DND-41 (cell line): ENCODE measurements at places on chromosomes 3 and 15.

GRCh38 chr3:116776880-116777785 lies 67.6 kb downstream of the TUSC7 start:
- DNase-seq: no peak

- no peak for DNase-seq
These were observed 140.0 kb downstream of the MEIS2 start for GRCh38 chr15:36960179-36960946.

- no peak for DNase-seq
These were observed 141.0 kb downstream of the NSMCE3 start for GRCh38 chr15:29128671-29129070.

GRCh38 chr3:111979434-111980038 lies 710 bp downstream of the ABHD10 start:
- DNase-seq: no peak

GRCh38 chr3:141844108-141844507 lies 32.3 kb upstream of the ATP1B3 start:
- DNase-seq: no peak

DNA sequence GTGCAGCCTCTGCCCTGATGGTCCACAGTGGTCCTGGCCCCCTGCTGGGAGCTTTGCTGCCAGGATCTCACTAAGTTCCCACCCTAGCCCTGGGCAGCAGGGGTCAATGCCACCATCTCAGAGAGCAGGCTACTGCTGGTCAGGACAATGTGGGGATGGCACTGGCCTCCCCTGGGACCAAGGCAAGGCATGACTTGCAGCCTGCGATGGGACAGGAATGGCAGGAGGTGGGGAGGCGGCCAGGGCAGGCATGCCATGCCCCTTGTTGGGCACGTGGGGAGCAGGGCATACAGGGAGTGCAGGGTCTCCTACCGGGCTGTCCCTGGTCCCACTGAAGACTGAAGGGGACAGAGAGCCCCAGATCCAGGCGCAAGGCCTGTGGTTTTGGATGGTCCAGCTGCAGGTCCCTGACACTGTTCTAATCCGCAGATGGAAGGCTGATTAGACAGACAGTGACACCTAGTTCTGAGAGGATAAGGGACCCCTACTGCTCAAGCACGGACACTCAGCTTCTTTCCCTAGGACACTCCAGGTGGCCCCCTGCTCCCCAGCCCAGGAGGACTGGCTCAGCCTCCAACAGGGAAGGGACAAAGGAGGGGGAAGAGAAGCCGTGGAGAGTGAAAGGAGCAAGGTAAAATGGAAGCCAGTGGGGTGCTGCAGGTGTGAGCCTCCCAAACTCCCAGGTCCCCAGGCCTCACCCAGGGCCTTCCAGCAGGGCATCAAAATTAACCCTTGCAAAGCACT lies 69.2 kb upstream of the RPL32 start:
- no peak for DNase-seq

DNA sequence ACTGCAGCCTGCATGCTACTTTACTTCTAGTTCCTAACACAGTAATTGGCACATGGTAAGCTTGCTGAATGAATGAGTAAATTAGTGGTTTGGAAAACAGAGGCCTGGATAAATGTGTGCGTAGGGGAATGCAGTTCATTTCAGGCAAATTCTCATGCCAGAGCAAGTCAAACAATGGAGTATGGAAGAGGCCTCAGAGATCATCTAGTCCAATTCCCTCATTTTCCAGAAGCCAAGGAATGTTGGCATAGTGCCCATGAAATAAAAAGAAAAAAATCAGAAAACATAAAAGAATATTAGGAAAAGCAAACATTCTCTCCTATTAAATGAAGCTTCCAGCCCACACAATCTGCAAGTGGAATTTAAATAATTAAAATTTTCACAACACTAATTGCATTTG lies 92.4 kb downstream of the MB21D2 start:
- DNase-seq: no peak

- no peak for DNase-seq
These were observed 108.2 kb upstream of the CHRM5 start for GRCh38 chr15:33859992-33860545.
